ENCODE measurements at places on chromosomes 7 and 10. TPM values are rescaled to one million over a fixed set of nuclear protein-coding genes. Genes with fewer than 3 reads are reported as not detected.

The CNPY1 gene
- not detected for total RNA-seq

The FAM237B gene
- not detected for total RNA-seq

GRCh38 chr10:32077896-32078485 lies 21.8 kb upstream of the KIF5B start:
- H3K4me1 ChIP-seq: no peaks in the 10 kb centered on the region
- H3K27ac ChIP-seq: no peak overlapping the region
- no peak for DNase-seq
- H3K4me3 ChIP-seq: no peak overlapping the region
- H3K27me3 ChIP-seq: no peaks in the 10 kb centered on the region

DNA sequence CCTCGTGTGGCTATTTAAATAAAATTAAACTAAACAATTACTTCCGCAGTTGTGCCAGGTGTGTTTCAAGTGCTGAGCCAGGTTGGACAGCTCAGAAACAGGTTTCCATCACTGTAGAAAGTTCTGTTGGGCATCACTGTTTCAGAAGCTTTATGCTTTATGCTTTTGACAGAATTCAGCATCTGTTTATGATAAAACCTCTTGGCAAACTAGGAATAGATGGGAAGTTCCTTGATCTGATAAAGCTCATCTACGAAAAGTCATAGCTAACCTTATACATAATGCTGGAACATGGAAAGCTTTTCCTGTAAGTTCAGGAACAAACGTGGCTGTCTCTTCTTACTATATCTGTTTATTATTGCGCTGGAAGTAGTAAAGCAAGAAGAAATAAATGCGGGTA lies 143.4 kb downstream of the DOCK1 start:
- no peak overlapping the region for H3K4me3 ChIP-seq
- H3K27ac ChIP-seq: no peak overlapping the region
- H3K4me1 ChIP-seq: no peaks in the 10 kb centered on the region
- DNase-seq: no peak

Data from activated T-cell treated with anti-CD3 and anti-CD28 coated beads, Interleukin-2, amount 50 U/mL, for 72 hours (primary cell).